ENCODE measurements at places on chromosomes 7 and 10.

- no peak for DNase-seq
Measured at GRCh38 chr7:7263297-7264230, 81.2 kb downstream of the C1GALT1 start.

- DNase-seq = no peak
Measured at GRCh38 chr7:19610194-19610943, 98.5 kb downstream of the POLR1F start.

- no peak for DNase-seq
Measured at GRCh38 chr10:122954731-122955050, 664 bp upstream of the C10orf88 start.

- no peak for DNase-seq
Measured at GRCh38 chr7:30908681-30909080, 3.0 kb upstream of the AQP1 start.

GRCh38 chr7:8343556-8343955 lies 81.6 kb upstream of the ICA1 start:
- DNase-seq = no peak

- DNase-seq = no peak
Measured at GRCh38 chr10:72241691-72242252, 25.7 kb upstream of the ASCC1 start.

DNA sequence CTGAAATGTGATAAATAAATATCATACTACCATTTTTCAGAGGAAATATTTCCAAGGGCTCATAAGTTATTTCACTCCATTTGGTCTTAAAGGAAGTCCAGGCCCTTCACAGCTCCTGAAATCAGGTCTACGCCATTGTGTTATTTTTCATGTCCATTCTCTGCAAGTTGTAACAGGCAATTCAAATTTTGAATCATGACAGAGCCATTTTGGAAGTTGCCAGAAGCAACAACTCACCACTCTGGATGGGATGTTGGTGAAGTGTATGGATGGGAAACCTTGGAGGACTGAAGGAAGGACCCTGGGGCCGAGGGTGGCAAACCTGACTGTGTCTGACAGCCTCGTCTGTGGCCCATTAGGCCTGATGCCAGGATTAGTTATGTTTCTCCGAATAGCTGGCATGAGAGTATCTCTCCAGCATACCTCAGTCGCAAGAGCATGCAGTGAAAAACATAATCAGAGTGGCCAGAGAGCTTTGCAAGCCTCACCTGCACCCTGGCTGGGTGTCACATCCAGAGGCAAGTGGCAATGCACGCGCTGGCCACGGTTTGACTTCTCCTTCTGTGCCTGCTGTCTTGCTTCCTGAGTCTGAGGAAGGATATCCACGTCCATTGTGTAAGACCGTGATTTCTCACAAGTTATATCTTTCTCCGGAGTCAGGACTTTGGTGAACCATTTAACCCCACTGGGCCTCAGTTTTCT lies 87.1 kb downstream of the NRP1 start:
- DNase-seq = no peak

- no peak for DNase-seq
Measured at GRCh38 chr7:108308903-108309302, 147.3 kb downstream of the NRCAM start.

DNA sequence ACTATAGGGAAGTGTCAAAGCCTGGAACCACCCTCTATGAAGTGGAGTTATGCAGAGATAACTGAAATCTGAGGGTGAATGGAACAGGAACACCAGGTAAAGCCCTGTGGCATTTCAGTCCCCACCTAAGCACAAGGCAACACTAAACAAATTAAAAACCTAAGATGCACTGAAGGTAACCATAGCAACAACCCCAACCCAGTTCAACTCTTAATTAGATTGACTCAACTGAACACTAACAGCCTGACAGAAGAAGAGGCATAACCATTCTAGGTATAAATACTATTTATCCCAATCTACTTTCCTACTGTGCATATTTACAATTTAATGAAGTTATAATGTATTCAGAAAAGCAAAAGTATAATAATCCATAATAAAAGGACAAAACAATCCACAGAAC lies 9.2 kb upstream of the GIMAP5 start:
- no peak for DNase-seq

DNA sequence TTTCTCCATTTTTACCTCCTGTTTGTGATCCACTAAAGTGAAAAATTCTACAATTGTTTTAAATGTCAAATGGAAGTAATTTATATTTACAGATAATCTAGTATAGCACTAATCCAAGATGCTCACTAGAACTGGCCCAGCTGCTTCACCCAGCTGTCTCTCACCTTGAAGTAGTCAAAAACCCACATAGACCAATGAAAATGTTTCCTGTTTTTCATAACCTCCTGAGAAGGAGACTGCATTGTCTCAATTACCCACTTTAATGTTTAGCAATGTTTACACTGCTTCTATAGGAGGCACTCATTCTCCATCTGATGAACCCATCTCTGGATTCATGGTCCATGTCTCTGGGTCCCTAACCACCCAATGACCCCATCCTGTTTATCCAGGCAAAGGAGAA lies 56.1 kb upstream of the ADO start:
- no peak for DNase-seq

DNA sequence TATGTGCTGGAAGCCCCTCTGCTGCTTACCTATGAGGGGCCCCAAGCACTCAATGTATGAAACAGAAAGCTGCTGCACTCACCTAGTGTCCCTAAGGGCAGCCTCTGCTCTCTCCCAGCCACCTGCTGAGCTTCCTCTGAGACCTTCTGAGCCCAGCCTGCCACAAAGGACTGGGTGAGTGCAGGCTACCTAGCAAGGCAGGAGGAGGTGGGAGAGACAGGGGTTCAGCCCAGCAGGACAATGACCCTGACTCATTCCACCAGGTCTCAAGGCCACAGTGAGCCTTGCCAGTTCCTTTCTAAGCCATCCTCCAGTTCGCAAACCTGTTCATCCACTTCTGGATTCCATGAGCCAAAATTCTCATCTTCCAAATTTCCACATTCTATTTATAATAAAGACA lies 16.3 kb downstream of the VOPP1 start:
- DNase-seq = no peak

DNA sequence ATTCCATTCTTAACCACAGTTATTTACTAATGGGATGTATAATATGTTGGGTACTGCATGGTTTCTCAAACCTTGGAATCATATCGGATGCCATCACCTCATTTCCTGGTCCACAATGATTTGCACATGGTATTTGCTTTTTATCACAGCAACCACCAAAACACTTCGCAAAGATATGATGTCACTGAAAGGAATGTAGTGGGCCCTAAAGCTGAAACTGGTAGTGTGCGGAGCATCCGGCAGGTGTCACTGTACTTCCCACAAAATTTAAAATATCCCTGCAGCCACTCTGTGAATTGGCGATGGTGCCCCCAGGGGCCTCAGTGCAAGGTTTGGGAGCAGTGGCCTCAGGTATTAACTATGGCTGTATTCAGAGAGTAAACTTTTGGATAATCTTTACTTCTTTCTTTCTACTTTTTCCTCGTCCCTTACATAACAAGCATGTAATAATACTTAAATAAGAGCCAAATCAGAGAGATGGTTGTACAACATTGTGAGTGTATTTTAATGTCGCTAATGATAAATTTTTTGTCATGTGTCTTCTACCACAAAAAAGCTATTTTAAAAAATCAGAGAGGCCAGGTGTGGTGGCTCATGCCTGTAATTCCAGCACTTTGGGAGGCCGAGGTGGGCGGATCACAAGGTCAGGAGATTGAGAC lies 66.2 kb downstream of the FAM241B start:
- DNase-seq = peak; percentile 1

- DNase-seq = no peak
Measured at GRCh38 chr7:157893535-157894044, 556.8 kb downstream of the DNAJB6 start.

- no peak for DNase-seq
Measured at GRCh38 chr7:66355756-66356155, 150.6 kb downstream of the TPST1 start.

DNA sequence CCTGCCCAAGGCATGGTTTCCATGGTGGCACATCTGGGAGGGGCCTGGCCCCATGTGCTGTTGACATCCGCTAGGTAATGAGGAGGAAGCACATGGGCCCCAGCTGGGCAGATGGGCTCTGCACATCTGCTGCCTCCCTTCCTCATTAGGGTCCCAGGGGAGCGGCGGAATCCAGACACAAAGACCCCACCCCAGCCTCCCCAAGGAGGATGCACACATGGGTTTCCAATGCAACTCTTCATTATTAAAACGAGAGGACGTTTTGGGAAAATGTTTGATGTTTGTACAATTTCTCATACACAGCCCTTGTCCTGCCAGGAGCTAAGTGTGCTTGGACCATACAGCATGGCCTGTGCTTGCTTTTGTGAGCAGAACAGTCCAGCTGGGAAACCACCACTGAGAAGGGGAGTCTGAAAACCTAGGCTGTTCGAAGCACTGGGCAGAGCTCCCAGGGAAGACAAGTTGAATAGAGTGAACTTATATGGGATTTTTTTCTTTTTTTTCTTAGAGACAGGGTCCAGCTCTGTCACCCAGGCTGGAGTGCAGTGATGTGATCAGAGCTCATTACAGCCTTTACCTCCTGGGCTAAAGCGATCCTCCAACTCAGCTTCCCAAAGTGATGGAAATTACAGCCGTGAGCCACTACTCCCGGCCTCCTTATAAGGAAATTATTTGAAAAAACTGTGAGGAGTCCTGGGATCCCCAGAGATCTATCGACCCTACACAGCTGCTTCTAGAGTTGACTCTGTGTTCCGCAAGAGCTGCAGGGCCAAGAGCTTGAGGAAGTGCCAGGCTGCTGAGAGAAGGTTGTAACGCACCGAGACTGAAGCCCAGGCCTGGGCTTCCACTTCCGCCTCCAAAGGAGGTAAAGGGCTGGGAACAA lies 23.4 kb downstream of the FAM107B start:
- no peak for DNase-seq

DNA sequence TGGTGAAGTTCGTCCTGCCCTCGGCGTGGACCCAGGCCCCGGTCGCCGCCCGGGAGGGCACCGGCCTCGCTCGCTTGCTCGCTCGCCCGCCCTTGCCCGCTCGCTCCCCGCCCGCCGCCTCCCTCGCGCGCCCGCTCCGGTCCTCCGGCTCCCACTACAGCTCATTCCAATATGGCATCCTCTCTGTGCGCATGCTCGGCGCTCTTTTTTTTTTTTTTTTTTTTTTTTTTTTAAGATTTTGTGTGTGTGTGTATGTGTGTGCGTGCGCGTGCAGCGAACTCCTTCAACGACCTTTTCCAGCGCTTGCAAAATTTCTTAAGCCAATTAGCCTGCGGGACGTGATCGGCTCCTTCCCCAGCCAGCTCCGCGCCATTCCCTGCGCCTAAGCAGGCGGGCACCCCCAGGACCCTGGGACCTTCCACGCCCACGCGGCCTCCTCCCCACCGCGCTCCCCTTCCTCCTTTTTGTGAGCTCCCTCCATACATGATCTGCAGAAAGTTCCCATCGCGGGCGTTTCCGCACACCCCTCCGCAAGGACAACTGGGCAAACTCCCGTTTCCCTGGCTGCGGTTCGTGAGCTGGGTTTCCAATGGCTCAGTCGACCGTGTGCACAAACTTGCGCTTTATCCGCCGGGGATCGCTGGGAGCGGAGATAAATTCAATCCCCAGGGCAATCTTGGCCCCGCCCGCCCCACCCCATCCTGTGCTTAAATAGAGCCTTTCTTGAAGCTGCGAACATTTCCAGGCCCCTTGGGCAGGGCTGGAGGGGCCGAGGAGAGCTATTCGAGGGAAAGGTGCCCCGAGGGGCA lies at the start of gene SFMBT2:
TSS of gene SFMBT2 (minus strand) at position 173 of the 809 bp plus-strand sequence. CDS start 29,136 bp downstream, outside the sequence.
- peak; percentile 73 for DNase-seq

DNA sequence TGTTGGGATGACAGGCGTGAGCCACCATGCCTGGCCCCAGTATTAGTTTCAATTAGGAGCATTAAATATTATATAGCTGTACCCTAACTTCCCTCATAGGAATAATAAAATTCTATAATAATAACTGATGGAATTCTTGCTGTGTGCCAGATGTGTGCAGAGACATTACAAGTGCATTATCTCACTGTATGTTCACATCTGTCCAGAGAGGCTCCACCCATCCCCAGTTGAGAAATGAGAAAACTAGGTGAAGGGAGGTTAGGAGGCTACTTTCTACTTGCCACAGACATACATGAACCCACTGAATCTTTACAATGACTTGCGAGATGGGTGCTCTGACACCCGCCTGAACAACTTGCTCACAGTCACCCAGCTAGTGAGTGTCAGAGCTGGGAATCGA lies 3.2 kb downstream of the GALNT17 start:
- DNase-seq = no peak

- no peak for DNase-seq
Measured at GRCh38 chr10:102962267-102962666, 44.2 kb downstream of the CNNM2 start.

GRCh38 chr10:15084502-15084922 lies 4.1 kb downstream of the ACBD7 start:
- DNase-seq = peak; percentile 75
